ENCODE measurements at places on chromosomes 13 and 19. TPM values are rescaled to one million over a fixed set of nuclear protein-coding genes. Genes with fewer than 3 reads are reported as not detected.

GPR12 gene
- total RNA-seq, result not detected

SULT2B1 gene
- not detected for total RNA-seq

POGLUT2 gene
- 28.9 TPM for total RNA-seq

TMEM238 gene
- total RNA-seq, result 0.23 TPM

ZNF583 gene
- 3.9 TPM for total RNA-seq

SSC5D gene
- 40.5 TPM for total RNA-seq

ZNF808 gene
- 24.8 TPM for total RNA-seq

ZNF880 gene
- total RNA-seq, result 34.0 TPM

LRRC25 gene
- total RNA-seq, result 0.07 TPM

FCAR gene
- not detected for total RNA-seq

TPRX1 gene
- total RNA-seq, result not detected

SPIB gene
- not detected for total RNA-seq

WTIP gene
- 53.9 TPM for total RNA-seq

DPP9 gene
- 28.5 TPM for total RNA-seq

PEAK3 gene
- not detected for total RNA-seq

LRP3 gene
- total RNA-seq, result 49.3 TPM

SIX5 gene
- 9.7 TPM for total RNA-seq

NMRK2 gene
- not detected for total RNA-seq

CASP14 gene
- total RNA-seq, result not detected

FOXO1 gene
- 3.8 TPM for total RNA-seq

FUT2 gene
- total RNA-seq, result not detected

ZNF154 gene
- 8.1 TPM for total RNA-seq

GAPDHS gene
- total RNA-seq, result not detected

ZNF580 gene
- total RNA-seq, result 7.1 TPM

CGB5 gene
- total RNA-seq, result not detected

ZNF548 gene
- total RNA-seq, result 21.2 TPM

ATP12A gene
- total RNA-seq, result not detected

ACER1 gene
- not detected for total RNA-seq

C19orf73 gene
- 0.26 TPM for total RNA-seq

MAG gene
- total RNA-seq, result not detected

AMER2 gene
- not detected for total RNA-seq

CCL25 gene
- total RNA-seq, result not detected

CLEC17A gene
- 0.13 TPM for total RNA-seq

SULT2A1 gene
- not detected for total RNA-seq

STAP2 gene
- 2.2 TPM for total RNA-seq

POU4F1 gene
- not detected for total RNA-seq

RASAL3 gene
- 0.07 TPM for total RNA-seq

LRG1 gene
- total RNA-seq, result not detected

HIPK4 gene
- 0.17 TPM for total RNA-seq

CGB2 gene
- total RNA-seq, result not detected

C19orf85 gene
- not detected for total RNA-seq

All from smooth muscle cell of the pulmonary artery (primary cell).